ENCODE measurements at places on chromosomes 11 and 22.

DNA sequence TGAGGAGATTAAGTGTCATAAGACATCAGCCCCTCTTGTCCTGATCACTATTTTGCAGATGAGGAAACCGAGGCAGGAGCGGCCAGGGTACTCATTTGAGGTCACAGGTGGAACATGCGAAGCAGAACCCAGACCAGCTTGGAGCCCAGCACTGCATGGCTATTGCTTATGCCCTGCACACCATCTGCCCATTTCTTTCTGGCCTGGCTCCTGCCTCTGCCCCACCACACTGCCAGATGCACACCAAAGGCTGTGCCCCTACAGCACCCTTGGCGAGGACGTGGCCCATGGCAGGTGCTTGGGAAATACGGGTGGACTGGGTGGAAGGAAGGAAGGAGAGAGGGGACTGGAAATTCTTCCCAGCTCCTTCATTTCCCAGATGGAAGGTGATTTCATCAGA, 222.9 kb downstream of the CTTN start:
- no peak for DNase-seq

- no peak for DNase-seq
Measured at GRCh38 chr11:17722000-17722643, 2.8 kb downstream of the MYOD1 start.

GRCh38 chr11:122141725-122142124, 25.7 kb upstream of the BLID start:
- no peak for DNase-seq

GRCh38 chr11:1625541-1625940, 3.6 kb upstream of the KRTAP5-4 start:
- DNase-seq, result no peak

DNA sequence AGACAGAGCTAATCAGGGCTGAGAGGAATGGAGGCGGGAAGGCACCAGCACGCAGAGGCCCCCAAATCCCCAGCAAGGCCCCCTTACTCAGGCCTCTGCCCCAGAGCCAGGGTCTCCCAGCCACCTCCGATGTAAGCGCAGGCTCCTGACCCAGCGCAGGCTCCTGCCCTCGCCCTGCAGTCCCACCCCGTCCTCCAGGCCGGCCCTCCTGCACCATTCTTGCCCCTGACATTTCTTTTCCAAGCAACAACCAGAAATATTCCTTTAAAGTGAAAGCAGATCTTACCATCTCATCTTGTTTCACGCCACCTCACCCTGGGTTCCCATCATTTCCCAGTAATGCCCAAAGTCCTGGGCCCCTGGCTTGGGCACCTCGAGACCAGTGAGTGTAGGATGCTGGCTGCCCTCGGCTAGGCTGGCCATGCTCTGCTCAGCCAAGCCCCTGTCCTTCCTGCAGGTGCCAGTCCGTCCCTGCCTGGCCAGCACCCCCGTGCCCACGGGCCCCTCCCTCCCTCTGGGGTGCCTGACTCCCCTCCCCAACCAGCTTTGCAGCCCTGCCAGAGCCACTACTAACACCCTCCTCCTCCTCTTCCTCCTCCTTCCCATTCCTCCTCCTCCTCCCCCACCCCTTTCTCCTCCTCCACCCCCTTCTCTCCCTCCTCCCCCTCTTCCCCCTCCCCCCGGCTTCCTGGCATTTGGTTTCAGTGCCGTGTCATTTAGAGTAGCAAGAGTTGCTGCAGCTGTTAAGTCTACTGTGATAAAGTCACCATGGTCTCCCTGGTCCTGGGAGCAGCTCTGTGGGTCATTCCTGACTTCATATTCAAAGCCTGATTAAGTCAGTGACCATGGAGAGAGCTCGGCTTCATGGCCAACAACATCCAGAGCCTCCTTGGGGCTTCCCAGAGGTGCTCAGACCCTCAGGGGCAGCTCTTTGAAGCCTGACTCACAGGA, 78.7 kb downstream of the PIWIL3 start:
- DNase-seq, result no peak

GRCh38 chr22:17266251-17266971, 47.2 kb upstream of the ADA2 start:
- no peak for DNase-seq

- DNase-seq, result no peak
Measured at GRCh38 chr11:117428186-117428855, 100.7 kb downstream of the CEP164 start.

GRCh38 chr11:77819921-77820564, 479 bp downstream of the RSF1 start:
- peak; percentile 20 for DNase-seq

GRCh38 chr11:130125638-130126037, 33.9 kb upstream of the ST14 start:
- DNase-seq, result no peak

DNA sequence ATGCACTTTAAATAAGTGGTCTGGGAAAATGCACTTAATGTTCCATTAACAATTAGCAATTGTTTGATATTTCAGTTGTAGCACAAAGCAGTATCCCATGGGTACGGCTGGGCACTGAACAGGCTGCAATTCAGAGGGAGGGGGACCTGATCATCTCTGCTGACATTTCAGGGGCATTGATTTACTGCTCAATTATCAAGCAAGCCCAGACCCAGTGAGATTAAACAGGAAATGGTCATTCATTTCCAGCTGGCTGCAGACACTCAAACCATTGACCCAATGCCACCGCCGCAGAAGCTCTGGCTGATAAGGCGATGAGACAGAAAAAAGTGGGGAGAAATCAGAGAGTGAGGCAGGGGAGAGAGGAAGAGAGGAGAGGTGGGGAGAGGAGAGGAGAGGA, 1.2 kb downstream of the GPR83 start:
- no peak for DNase-seq

GRCh38 chr11:118282606-118283005, 18.5 kb upstream of the MPZL2 start:
- DNase-seq, result no peak

DNA sequence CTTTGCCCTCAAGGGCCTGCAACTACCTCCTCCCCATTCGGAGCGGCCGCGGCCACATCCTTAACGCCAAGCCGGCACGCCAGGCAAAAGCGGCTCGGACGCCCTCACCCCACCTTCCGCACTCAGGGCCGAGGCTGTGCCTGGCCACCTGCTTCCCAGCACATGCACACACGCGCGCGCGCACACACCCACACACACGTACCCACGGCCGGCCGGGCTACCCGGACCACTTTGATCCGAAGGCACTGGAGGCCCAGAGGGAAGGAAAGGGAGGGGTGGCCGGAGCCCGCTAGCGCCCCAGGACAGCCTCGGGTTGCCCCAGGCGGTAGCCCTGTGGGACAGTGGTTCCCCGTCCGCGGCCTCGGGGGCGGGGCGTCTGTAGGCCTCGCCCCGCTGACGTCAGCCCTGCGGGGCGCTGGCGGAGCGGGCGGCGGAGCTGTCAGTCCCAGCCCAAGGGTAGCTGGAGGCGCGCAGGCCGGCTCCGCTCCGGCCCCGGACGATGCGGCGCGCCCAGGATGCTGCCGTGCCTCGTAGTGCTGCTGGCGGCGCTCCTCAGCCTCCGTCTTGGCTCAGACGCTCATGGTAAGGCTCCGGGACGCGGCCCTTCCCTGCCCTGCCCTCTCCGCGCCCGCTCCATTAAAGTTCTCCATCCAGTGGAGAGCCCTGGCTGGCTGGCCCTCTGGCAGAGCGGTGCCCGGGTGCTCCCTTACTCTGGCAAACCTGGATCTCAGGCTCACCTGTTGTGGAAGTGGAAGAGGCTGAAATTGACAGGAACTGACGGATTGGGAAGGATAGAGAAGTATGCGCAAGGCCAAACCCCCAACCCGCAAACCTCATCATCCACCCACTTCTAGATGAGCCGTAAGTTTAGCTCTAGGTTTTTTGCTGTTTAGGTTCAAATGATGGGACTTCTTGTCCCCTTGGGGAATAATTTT, at the start of gene IL10RA:
Gene IL10RA (plus strand): TSS at position 442 of the 935 bp plus-strand sequence. CDS start 74 bp downstream, at position 516.
- peak; percentile 89 for DNase-seq
